ENCODE measurements at places on chromosomes 2 and 18.

DNA sequence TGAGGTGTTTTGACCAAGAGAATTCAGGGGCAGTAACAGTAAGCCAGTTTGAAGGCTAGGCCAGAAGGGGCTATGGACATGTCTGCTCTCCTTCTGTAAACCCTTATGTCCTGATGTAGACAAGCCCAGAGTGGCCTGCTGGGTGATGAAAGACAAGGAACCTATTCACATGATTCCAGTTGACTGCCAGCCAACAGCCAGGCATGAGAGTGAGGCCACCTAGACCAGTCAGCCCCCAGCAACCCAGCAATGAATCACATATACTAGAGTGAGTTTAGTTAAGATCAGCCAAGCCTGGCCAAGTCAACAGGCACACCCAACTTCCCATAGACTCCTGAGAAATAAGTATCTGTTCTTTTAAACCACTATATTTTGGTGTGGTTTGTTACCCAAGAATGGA is 1889.7 kb upstream of the CELF4 start:
- DNase-seq, result peak; percentile 77

DNA sequence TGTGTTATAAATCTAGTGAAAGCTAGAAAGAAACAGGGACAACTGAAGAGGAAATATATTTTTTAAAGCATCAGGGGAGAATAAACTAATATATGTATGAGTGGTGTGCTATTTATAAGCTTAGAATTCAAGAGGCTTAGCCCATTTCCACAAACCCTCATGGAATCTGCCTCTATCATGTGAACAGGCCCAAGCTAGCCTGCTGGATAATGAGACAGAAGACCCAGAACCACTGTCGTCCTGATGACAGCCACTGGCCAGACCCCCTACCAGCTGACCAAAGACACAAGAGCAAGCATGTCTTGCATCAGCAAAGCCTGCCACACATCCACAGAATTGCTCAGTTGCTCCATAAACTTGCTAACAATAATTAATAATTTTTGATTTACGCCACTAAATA is 382.3 kb upstream of the NXPH2 start:
- no peak for DNase-seq

DNA sequence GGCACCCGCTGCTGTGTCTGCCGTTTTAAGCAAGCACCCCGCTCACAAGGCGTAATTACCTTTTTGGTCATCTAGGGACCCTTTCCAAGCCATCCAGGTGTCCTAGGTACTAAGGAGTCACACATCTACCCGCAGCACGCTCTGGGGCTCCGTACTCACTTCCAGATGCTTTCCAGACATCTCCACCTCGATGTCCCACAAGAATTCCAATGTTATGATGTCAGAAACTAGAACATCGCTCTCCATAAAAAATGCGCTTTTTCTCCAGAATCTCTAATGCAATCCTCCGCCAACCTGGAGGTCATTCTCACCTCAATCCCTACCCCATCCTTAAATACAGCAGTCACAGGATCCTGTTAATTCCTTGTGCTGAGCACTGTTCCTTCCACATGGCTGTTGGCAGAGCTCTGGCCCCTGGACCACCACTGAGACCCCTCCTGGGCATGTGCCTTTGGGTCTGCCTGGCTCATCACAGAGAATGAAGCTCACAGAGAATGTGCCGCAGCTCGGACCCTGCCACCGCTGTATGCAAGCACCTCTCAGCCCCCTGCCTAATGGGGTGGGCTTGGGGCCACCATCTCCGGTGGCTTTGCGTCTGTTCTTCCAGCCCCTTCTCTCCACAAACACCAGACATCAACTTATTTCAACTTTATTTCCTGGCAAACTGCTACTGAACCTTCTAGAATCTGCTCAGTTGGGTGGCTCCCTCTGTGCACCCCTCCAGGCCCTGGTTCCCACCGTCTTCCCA is 4.6 kb upstream of the PXDN start:
- no peak for DNase-seq

DNA sequence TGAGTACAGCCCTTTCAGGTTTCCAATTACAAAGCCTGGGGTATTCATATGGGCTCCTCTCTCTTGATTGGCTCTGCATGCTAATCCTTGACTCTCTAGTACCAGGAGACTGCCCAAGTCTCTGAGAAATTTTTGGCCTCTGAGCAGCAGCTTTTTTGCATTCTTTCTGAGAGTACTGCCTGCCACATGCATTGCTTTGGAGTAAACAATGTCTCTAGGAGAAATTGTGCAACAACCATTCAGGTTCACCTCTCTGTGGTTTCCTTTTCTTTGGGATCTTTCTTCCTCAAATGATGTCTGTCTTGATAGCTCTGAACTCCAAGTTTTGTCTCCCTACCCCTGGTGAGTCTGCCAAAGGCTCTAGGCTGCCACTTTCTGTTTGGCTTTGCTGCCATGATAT is 115.8 kb upstream of the SETBP1 start:
- peak; percentile 78 for DNase-seq

GRCh38 chr18:2997846-2998564 is 14.9 kb downstream of the LPIN2 start:
- no peak for DNase-seq

DNA sequence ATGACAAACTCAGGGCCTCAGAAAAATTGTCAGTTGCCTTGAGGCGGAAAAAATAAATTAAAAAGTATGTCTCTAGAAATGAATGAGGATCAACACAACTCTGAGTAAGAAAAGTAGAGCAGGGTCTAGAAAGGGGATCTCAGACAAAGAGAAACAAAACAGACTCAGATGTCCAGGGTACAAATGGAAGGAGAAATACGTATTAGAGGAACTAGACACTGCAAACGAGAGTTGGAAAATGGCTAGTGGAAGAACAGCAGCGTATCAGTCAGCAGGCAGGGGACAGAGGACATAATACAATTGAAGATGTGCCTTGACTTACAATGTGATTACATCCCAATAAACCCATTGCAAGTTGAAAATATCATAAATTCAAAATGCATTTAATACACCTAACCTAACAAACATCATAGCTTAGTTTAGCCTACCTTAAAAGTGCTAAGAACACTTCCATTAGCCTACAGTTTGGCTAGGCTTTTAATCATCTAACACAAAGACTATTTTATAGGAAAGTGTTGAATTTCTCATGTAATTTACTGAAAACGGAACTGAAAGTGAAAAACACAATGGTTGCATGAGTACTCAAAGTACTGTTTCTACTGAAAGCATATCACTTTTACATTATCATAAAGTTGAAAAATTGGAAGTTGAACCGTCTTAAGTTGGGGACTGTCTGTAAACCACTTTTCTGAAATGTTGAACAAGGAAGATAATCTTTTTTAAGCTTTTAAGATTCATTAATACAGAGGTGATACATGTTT is 182.8 kb downstream of the NBAS start:
- DNase-seq, result no peak

- no peak for DNase-seq
Observed at GRCh38 chr2:120348737-120349439, 3.0 kb downstream of the INHBB start.

- DNase-seq, result peak; percentile 53
Observed at GRCh38 chr2:171798156-171798820, 95.8 kb downstream of the SLC25A12 start.

GRCh38 chr18:23585007-23585871 is 1.1 kb downstream of the NPC1 start:
- no peak for DNase-seq

- DNase-seq, result no peak
Observed at GRCh38 chr2:2464094-2464493, 133.0 kb upstream of the MYT1L start.

Data from fibroblast of pulmonary artery (primary cell).